ENCODE measurements at places on chromosomes 6 and 20.
A peak's percentile ranks its signal among the peaks of the same experiment; 100 is the strongest.

- DNase-seq, result peak; percentile 90
These were observed 693 bp downstream of the HLA-F start for GRCh38 chr6:29723666-29724588.

- no peak for DNase-seq
These were observed 593 bp upstream of the RALGAPB start for GRCh38 chr20:38471987-38472512.

- no peak for DNase-seq
These were observed 444.1 kb upstream of the SOX4 start for GRCh38 chr6:21149470-21149869.

DNA sequence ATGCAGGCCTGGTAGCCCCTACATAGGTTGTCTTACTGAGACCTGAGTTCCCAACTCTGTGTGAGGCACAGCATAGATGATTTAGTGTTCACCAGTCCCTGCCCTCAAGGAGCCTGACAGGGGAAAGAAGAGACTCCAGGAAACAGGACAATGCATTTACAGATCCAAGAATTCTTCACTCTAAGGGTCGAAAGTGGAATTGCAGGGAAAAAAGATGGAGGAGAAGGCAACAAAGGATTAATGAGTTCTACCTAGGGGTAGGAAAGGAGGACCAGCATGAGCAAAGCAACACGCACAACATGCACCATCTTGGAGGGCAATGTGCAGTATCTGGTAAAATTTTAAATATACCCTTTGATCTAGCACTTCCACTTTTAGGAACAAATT is 5.9 kb downstream of the SPAG4 start:
- DNase-seq, result no peak

- DNase-seq, result no peak
These were observed 19.0 kb downstream of the RRBP1 start for GRCh38 chr20:17663040-17663399.

- no peak for DNase-seq
These were observed 293.3 kb downstream of the HACE1 start for GRCh38 chr6:104566411-104566810.

DNA sequence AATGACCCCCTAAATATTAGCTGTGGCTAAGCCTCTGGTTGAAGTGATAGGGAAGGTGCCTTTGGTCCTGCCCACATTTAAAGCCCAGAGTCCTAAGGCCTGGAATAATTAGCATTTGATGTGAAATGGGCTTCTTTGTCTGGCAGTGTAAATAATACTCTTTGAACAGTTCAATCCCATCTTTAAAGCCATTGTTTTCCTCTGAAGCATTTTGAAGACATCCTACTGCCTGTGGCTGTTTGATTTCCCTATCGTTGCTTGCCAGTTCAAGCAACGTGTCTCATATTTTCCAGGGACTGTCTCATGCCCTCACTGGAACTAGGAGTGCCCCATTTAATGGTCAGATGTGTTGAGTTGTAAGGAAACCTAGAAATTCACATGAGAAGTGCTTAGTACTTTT is 89.3 kb upstream of the BTN3A2 start:
- DNase-seq, result no peak

DNA sequence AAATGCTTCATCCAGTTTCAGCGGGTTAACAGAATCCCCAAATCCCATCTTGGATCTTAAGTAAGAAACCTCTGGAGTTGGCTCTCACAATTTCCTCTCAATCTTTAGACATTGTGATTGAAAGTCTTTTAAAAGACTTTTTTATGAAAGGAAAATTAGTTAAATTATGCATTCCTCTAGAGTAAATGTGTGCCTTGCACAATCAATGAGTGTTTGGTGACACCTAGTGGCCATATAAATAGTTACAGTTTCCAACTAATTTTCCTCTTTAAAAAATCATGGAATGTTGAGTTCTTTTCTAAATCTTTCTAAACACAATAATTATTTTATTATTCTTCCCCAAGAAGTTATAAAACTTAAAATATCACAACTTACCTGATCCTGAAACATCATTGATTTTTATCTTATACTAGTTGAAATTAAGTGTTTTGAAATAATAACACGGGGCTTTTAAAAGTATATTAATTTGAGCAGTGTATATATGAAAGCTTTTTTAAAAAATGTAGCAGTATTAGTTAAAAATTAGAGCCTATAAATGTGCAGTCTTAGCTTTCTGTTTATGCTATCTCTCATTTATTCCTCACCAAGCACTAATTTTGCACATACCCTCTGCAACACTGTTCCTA is 66.4 kb downstream of the PKHD1 start:
- peak; percentile 1 for DNase-seq

- peak; percentile 44 for DNase-seq
These were observed 216.7 kb downstream of the ZDHHC14 start for GRCh38 chr6:157597461-157598312.

DNA sequence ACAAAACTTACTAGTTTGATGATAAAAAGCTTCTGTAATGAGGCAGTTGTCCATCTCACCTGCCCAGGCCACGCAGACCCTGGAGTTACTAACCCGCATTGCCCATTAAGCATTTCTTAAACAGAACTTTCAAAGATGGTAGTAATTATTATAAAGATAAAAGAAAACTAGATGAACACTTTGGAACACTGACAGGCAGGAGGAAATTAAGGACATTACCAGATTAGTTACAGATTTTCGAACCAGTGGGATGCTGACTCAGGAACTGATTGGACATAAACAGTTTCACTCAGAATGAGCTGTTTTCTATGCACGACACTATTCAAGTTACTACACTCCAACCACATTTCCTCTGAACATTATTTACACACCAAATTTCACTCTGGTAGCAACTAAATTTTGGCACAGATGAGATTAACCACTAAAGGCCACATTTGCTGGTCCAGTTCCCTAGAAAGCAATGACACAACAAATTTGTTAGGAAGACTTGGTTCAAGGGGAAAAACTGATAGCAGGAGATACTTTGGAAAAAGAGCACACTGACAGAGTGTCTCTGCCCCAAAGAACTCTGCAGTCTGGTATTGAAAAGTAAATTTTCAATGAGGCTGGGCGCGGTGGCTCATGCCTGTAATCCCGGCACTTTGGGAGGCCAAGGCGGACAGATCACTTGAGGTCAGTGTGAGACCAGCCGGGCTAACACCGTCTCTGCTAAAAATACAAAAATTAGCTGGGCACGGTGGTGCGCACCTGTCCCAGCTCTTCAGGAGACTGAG is 3.0 kb downstream of the ROMO1 start:
- no peak for DNase-seq

- no peak for DNase-seq
These were observed 185.6 kb downstream of the ATXN1 start for GRCh38 chr6:16575655-16576054.

GRCh38 chr6:69812746-69813427 is 16.1 kb upstream of the LMBRD1 start:
- no peak for DNase-seq

GRCh38 chr6:158019416-158019815 is 37.8 kb downstream of the SYNJ2 start:
- DNase-seq, result no peak

GRCh38 chr6:109447087-109447486 is 6.6 kb downstream of the SMPD2 start:
- DNase-seq, result no peak

GRCh38 chr6:138107752-138108592 is 753 bp upstream of the PERP start:
- DNase-seq, result peak; percentile 17

GRCh38 chr6:37303891-37304503 is 46.1 kb upstream of the TMEM217 start:
- no peak for DNase-seq

- DNase-seq, result no peak
These were observed 147.2 kb downstream of the VEGFA start for GRCh38 chr6:43916924-43917877.

- DNase-seq, result no peak
These were observed 53.5 kb downstream of the TBC1D7 start for GRCh38 chr6:13274707-13275434.

DNA sequence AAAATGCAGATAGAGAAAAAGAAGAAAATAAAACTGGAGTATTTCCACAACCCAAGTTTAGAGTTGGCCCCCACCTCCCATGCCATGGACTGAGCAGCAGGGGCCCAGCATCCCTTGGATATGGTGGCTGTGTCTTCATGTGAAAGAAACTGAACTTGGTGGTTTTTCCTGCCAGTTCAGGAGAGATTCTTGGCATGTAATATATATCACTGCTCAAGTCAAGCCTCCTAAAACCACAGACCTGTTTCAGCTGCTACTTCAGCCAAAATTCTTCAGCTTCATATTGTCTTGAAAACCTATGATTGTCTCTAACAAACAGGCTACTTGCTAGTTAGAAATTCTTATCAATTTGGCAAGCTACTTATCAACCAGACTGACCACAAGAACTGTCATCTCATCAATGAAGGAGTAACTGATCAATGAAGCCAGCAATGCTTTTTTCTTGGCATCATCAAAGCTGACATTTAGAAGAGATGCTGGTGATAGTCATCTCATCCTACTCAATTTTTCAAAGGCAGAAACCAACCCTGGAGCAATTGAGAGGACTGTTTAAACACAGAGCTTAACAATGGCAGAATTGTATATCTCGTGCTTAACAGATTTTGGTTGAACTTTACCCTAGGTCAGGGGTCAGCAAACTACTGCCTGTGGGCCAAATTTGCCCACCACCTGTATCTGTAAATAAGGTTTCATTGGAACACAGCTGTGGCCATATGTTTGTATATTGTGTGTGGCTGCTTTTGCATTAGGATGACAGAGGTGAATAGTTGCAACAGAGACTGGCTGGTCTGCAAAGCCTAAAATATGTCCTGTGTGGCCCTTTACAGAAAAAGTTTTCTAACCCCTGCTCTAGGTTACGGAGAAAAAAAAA is 10.4 kb upstream of the NOL7 start:
- no peak for DNase-seq

DNA sequence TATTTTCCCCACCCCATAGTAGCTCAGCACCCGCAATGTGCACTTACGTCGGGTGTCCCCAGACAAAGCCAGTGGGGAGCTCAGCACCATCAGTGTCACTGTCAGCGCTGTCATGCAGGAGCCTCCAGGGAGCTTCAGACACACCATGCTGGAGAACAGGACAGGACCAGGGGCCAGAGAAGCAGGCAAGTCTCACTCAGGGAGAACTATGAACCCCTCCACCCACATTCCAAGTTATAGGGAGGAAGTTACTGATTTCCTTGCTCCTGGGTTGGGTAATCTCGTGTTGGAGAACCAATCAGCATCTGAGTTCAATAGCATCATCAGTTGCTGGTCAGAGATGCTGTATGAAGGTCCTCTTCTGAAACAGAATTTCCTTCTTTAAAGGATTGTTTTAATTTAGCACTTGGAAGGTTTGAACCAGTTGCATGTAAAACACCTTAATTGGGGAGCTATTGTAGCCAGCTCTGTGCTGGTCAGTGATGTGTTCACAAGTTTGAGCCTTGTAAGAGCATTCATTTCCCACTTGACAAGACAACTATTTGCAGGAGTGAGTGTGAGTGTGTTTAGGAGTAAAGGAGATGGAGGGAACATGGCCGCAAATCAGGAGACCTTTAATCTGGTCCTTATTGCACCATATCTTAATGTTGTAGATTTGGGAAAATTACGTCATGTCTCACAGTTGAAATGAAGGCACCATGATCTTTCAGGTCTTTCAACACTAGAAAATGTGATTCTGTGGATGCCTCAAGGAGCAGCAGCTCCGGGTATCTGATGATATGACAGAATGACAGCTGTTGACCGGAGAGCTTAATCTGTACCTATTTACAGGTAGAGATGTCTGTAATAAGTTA is at the start of gene HLA-DRB1:
Gene HLA-DRB1 (minus strand): TSS at position 253 of the 854 bp plus-strand sequence. CDS start 106 bp downstream, at position 147.
- DNase-seq, result peak; percentile 69

GRCh38 chr6:87742106-87742505 is 40.1 kb upstream of the AKIRIN2 start:
- peak; percentile 75 for DNase-seq

DNA sequence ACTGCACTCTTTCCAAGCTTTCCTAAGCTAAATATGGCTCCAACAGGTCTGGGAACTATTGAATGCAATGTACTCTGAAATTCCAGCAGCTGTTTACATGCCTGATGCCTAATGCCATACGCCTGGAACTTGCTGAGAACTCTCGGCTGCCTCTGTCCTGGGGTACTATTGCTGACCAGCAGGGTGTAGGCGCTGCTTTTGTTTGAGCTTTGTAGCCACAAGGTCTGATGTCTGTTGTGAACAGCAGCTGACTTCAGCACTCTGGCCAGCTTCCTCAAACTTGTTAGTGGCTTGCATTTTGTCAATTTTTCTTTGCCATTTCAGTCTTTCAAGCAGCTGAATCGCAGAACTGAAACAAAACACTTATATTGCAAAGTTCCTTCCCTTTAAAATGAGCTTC is 26.7 kb downstream of the SAYSD1 start:
- DNase-seq, result no peak

GRCh38 chr6:170368544-170368943 is 62.0 kb downstream of the FAM120B start:
- no peak for DNase-seq

DNA sequence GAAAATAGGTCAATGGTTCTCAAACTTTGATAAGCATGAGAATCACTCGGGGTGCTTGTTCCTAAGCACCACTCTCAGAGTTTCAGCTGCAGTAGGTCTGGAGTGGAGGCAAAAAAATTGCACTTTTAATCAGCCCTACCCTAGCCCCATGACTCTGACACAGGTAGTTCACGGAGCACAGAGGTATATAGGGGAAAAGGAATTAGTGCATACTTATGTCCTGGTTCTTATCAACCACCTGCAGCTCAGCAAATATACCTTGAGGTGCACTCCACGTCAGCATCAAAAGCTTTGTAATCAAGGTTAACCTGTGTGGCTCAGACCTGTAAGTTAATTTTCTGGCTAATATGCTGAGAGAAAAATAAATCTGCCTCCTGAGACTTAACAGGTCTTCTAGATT is 138.8 kb upstream of the HMGN3 start:
- no peak for DNase-seq
